ENCODE measurements at places on chromosomes 6 and 20. TPM values are rescaled to one million over a fixed set of nuclear protein-coding genes. Genes with fewer than 3 reads are reported as not detected.

Gene RAD21L1
- not detected for total RNA-seq

Gene MAP7
- 35.8 TPM for total RNA-seq

GRCh38 chr6:70118670-70119069 lies 184.2 kb downstream of the COL9A1 start:
- no peaks in the 10 kb centered on the region for H3K36me3 ChIP-seq
- H3K4me3 ChIP-seq: no peak overlapping the region
- DNase-seq: no peak
- no peaks in the 10 kb centered on the region for H3K4me1 ChIP-seq
- no peaks in the 10 kb centered on the region for H3K27me3 ChIP-seq
- H3K27ac ChIP-seq: no peak overlapping the region

DNA sequence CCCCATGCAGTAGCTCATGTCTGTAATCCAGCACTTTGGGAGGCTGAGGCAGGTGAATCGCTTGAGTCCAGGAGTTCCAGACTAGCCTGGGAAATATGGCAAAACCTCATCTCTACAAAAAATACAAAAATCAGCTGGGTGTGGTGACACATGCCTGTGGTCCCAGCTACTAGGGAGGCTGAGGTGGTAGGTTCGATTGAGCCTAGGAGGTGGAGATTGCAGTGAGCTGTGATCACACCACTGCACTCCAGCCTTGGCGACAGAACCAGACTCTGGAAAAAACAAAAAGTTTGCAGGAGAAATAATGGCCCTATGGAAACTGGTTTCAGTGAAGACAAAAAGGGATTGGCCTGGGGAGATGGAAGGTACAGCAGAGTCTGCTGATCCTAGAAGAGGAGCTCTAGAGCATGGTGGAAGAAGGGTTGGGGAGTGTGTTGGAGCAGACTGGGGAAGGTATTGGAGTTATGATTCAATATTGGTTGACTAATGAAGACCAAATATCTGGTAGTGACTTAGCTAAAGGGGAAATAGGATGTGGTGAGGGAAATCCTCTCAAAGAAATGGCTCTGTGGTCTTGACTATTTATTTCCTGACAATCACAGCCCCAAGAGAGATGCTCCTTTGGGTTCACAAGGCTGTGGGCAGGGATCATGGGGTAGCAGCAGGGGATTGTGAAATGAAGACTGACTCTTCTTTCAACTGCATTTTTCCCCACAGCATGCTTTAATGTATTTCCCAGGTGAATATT lies 281.9 kb downstream of the UTRN start:
- no peak overlapping the region for H3K4me3 ChIP-seq
- DNase-seq: no peak
- H3K27me3 ChIP-seq: no peaks in the 10 kb centered on the region
- H3K36me3 ChIP-seq: no peaks in the 10 kb centered on the region
- H3K27ac ChIP-seq: no peak overlapping the region

DNA sequence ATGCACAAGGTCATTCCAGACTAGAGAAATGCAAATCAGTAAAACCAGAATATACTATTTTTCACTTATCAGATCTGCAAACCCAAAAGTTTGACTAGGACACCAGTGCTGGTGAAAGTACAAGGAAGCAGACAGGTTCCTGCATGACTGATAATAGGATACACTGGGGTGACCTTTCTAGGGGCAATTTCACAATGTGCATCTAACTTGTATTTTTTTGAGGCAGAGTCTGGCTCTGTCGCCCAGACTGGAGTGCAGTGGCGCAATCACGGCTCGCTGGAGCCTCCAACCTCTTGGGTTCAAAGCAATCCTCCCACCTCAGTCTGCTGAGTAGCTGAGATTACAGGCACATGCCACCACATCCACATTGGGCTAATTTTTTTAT lies 11.4 kb downstream of the COMMD7 start:
- no peak for DNase-seq
- no peak overlapping the region for H3K4me3 ChIP-seq
- H3K27ac ChIP-seq: no peak overlapping the region
- no peaks in the 10 kb centered on the region for H3K4me1 ChIP-seq
- no peaks in the 10 kb centered on the region for H3K27me3 ChIP-seq

GRCh38 chr6:37433657-37434271 lies 743 bp downstream of the CMTR1 start:
- DNase-seq: no peak
- H3K4me3 ChIP-seq: peak overlapping the region; percentile 77
- H3K27ac ChIP-seq: peak overlapping the region; percentile 90
- no peaks in the 10 kb centered on the region for H3K27me3 ChIP-seq

All from Peyer's patch (tissue), 4 donors.